MCF 10A (cell line): ENCODE measurements at places on chromosomes 2 and 18. TPM values are rescaled to one million over a fixed set of nuclear protein-coding genes. Genes with fewer than 3 reads are reported as not detected.

The MOB1A gene
- total RNA-seq, result 92.6 and 97.5 TPM in 2 replicates

GRCh38 chr2:25041307-25041927, 459 bp upstream of the EFR3B start:
- H3K4me1 ChIP-seq, result peaks cover 5% of the 10 kb centered on the region
- peak; percentile 23 for DNase-seq
- H3K4me3 ChIP-seq, result peak overlapping the region; percentile 70
- H3K36me3 ChIP-seq, result no peaks in the 10 kb centered on the region

DNA sequence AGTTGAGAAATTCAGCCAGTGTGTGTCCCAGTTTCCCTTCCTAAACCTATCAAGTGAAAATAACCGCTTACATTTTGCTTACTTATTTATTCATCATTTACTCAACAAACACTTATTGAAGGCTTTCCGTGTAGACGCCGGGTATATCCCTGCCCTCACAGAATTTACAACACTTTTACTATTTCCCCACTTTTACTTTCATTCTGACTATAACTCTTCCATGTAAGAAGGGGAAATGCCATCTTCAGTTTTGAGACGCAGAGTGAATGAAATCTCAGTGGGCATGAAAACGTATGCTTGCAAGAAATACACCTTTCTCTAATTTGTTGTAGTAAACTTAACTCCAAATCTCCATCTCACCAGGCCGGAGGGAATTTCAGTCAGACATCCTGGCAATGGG, 251.0 kb upstream of the CHAC2 start:
- no peaks in the 10 kb centered on the region for H3K27me3 ChIP-seq
- no peak for DNase-seq
- no peak overlapping the region for H3K4me3 ChIP-seq

The PTPN2 gene
- 60.0 and 75.2 TPM in 2 replicates for total RNA-seq
